ENCODE measurements at places on chromosomes 5 and 9.

DNA sequence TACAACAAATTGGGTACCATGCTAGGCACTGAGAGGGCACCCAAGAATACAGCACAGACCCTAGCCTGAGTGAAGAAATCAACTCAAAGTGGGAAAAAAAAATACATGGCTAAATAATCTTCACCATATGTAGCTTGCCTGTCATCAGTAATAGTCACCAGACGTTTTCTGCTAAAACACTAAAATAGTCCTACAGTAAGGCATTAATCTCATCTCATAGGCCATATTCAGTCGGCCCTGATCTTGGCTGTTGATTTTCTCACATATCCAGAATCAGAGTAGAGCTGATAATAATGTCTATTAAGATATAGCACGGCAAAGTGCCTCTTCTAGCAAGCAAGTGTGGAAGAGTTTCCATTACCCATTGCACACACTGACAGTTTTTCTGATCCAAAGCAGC, 322.1 kb upstream of the SLC30A5 start:
- no peak for DNase-seq

GRCh38 chr5:95043648-95044047, 241.2 kb downstream of the MCTP1 start:
- no peak for DNase-seq

- DNase-seq = no peak
Measured at GRCh38 chr5:130541617-130542221, 623.3 kb downstream of the HINT1 start.

DNA sequence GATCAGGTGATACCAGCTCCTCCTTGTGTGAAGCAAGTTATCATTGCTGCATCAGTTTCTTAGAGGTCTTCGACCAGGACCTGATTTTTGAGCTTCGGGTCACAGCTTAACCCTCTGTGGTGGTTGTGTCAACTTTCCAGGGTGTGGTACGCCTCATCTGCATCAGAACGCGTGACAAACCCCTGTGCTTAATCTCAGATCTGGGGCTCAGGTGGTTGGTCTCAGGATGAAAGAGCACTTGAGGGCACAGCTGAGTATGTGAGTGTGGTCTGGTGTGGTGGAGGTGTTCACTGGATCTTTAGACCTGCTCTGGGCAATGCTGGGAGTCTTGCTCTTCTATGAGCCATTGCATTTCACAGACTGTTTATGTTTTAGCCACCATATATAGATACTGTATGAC, 64.1 kb downstream of the OSTF1 start:
- no peak for DNase-seq

DNA sequence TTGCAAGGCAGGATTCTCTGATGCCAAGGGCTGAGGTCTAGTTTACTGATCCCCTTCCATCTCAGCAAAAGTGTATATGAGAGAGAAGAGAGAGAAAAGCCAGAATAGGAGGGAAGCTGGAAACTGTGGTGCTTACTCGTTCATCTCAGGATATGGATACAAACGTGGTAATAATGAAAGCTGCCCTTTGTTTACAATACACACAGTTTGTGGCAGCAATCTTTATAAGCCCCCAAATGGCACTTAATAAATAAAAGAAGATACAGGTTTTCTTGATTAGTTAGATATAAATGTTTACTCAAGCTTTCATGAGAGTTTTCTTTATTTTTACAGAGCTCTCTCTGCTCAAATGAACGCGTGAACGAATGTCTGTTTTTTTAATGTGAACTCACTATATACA, 57.7 kb downstream of the PRDM6 start:
- no peak for DNase-seq

GRCh38 chr5:112121258-112121657, 297.8 kb downstream of the EPB41L4A start:
- DNase-seq = no peak

DNA sequence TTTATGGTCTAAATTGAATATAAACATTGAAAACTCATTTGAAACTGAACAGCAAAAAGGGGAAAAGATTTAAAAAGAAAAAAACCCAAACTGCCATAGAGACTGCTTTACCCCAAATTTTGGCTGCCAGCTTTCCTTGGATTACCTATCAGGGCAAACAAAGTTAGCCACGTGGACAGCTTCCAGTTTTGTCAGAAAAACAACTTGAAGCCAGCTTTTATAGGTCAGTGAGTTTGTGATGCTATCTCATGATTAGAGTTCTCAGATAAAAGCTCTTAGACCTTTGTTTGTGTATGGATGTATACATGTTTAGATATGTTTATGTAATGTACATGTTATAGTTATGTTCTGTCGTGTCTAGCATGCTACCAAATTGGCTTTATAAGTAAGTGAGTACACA, 16.1 kb downstream of the FBP2 start:
- DNase-seq = no peak

- no peak for DNase-seq
Measured at GRCh38 chr5:116487045-116487444, 87.6 kb downstream of the SEMA6A start.

DNA sequence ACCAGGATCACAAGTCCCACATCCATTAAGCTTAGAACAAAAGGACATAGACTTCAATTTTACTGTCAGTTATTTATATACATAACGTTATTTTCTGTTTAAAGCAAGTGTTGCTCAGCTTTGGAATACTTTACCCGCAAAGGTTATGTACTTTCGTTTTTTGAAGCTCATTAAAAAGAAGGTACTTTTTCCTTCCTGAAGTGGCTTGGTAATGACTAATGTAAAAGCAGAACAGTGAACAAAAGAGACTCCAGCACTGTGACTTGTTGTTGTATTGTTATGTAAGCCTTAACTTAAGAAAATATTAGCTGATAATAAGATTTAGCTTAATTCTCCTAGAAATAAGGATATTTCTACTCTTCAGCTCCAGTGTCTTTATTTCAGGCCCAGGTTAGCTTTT, 97.3 kb upstream of the SLCO6A1 start:
- no peak for DNase-seq

DNA sequence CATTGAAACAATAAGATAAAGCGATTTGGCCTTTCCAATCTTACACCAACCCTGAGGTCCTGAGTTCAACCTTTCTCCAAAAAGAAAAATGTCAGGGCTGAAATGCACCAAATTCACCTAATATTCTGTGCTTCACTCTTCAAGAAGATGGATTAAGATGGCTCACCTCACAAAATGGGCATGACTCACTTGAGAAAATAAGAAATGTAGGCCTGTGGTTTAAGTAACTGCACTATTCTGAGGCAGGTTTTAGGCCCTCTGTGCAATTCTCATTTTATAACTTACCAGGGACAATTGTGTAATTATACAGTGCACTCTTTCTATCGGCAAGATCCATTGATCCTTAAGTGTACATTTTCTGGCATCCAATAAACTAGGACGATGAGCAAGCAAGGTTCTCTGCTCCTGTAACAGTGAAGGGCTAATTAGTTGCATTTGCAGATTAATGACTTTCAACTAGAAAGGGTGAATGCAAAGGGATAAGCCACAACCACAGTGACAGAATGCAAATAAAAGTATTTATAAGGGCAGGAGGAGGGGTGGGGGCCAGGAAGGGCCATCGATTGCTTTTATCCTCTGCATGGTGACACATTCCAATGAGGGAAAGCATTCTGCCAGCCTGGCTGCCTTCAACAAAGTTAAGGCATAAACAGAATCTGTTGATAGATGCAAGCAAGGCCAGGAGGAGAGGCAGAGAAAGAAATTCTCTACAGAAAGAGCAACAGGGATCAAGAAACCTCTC, 214.5 kb downstream of the CAAP1 start:
- no peak for DNase-seq

GRCh38 chr5:56818450-56819037, 3.2 kb downstream of the MAP3K1 start:
- no peak for DNase-seq

GRCh38 chr5:56837381-56837780, 22.0 kb downstream of the MAP3K1 start:
- DNase-seq = no peak

DNA sequence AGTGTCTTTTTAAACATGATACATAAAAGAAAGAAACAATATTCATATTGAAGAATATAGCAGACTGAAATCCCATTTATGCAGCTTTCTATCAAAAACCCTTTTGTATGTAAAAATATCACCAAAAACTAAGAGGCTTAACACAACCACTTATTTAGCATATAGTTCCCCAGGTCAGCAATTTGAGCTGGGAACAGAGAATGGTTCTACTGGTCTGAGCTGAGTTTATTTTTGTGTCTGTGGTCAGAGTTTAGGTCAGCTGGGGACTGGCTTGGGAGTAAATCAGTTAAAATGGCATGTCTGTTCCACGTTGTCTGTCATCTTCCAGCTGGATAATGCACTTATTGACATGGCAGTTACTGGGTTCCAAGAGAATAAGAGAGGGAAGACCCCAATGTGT, 165.0 kb downstream of the TMEM232 start:
- no peak for DNase-seq

GRCh38 chr5:82519558-82519957, 241.4 kb upstream of the RPS23 start:
- no peak for DNase-seq

DNA sequence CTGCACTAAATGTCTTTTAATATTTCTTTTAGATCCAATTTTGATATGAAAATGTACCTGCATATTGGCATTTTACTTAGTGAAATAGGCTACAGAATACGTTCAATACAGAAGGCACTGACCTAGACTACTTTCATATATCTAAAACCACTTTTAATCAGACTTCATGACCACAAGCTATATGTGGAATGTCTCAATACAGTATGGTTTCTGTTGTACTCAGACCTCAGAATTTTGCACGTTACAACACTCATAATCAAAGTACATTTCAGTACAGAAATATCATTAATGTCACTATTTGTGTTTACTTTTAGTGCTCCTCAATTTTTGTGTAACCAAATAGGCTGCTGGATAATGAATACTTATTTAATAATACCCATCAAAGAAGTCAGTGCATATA, 74.8 kb downstream of the MEF2C start:
- no peak for DNase-seq

GRCh38 chr9:88889386-88889785, 101.9 kb upstream of the S1PR3 start:
- no peak for DNase-seq

- DNase-seq = no peak
Measured at GRCh38 chr5:129399069-129399468, 61.0 kb upstream of the ADAMTS19 start.

DNA sequence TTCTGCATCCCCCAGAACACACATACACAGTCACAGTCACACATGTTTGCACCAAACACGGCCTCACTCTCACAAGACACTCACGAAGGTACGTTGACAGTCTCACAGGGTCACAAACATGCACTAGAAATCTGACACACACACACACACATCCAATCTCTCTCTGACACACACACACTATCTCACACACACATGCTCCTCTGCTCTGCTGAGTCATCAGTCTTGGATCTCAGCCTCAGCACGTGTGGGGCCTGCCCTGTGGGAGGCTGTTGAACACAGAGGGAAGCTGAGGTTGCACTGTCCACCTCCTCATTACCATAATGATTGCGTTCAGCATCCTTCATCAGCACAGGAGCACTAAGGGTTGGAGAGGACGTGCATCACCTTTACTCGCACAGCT, 188.8 kb downstream of the MTRR start:
- no peak for DNase-seq

DNA sequence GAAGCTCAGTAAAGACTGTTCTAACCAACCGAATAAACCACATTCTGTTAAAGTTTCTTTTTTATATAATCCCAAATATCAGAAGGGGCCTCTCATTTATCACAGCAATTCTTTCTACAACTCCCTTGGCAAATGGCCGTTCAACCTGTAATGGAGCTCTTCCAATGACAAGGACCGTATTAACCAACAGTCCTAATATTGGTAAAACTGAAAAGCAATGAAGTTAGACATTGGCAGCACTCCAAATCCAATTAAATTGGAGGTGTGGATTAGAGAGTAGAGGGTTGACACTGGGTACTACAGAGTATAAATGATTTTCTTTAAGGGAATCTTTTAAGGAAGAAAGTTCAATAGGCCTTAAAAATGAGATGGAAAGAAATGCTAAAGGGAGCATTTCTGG, 842 bp downstream of the TMED7 start:
- DNase-seq = no peak

DNA sequence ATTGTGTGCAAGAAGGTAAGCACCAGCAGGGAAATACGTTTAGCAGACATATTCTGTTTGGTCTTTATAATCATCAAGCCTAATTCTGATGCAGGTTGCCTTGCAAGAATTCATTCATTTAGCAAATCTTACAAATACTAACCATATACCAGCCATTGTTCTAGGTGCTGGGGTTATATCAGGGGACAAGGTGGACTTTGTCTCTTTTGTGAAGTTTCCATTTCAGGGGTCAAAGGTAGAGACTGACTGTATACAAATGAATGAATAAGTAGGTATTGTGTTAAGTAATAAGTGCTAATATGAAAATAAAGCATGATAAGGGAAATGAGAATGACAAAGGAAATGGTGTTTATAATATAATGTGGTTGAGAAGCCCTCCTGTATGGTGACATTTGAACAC, 64.0 kb downstream of the LNPEP start:
- DNase-seq = no peak

DNA sequence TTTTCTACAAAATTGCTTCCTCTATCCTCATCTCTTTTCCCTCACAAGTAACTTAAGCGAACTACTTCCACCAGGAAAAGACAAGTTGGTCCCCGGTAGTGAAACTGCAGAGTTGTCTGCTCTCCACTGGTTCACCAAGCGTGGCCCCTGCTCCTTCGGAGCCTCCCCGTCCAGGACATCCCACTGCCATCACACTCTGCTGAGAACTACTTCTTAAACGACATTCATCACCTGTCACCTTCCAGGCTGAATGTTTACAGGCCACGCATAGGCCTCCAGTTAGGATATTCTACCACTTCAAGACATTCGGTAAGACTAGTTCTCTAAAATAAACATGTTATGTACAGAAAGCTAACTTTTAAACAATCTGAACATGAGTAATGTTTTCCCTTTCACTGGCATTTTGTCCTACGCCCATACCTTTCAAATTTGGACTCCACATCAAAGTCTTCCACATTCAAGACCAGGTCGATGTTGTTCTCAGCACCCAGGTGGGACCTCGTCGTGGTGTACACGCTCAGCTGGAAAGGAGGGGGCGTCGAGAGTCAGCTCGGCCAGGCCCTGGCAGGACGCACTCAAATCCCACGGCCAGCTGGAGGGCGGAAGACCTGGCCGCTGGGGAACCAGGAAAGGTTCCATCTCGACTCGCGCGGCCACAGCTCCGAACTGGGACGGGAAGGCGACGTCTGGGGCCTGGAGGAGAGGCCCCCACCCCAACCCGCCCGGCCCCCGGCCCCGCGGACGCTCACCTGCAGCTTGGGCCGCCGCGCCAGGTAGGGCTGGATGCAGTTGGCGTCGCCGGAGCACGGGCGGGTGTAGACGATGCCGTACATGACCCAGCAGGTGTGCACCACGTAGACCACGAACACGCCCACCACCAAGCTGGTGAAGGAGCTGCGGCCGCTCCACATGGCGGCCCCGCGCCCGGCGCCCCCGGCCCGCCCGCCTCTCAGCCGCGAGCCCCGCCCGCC, 683 bp downstream of the CLPTM1L start:
- no peak for DNase-seq

DNA sequence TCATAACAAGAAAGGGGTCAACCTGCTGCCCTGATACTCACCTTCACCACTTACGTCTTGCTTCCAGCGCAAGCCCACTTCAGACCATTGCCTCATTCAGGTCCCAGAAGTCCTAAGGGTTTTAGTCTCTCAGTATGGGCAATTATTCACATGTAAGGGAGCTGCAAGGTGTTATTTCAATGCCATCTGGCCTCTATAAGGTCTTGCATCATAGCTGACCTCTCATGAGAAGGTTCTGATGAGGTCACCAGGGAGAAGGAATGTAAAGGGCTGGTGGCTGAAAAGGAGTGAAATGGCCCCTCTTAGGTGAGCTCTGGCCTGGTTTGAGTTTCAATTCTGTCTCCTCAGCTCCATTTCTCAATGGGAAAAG, 1.5 kb upstream of the MARCHF3 start:
- no peak for DNase-seq

Data from GOT3 (cell line).